ENCODE measurements at places on chromosomes 13 and 19.

DNA sequence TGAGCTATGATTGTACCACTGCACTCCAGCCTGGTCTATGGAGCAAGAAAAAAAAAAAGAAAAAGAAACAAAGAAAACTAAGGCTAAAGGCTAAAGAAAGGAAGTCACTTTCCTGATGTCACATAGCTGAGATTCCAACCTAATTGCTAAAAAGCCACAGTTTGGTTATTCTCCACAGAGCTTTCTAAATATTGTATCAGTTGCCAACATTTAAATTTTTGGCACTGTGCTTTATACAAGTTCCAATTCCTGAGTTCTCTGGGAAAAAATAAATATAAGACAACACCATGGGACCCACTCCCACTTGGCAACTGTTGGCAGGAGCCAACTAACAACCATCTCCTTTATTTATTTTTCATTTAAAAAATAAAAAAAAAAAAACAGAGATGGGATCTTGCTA is 11.2 kb upstream of the LYPD3 start:
- peak; percentile 88 for DNase-seq

- no peak for DNase-seq
Measured at GRCh38 chr19:51944798-51945552, 17.7 kb downstream of the ZNF613 start.

DNA sequence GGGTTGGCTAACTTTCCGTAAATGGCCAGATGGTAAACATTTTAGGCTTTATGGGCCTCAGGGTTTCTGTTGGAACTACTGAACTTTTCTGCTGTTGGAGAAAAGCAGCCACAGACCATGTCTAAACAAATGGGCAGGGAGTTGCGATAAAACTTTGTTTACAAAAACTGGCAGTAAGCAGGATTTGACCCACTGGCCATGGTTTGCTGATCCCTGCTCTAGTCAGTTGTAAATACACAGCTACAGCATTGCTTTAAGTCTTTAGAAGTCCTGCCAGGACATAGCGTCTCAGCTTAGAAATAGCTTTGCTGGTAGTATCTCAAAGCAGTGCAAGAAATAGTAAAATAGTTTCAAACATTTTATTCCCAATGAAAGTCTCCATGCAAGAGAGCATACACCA is 88.4 kb downstream of the NALCN start:
- DNase-seq = no peak

- peak; percentile 11 for DNase-seq
Measured at GRCh38 chr13:48131533-48131932, 36.6 kb upstream of the MED4 start.

DNA sequence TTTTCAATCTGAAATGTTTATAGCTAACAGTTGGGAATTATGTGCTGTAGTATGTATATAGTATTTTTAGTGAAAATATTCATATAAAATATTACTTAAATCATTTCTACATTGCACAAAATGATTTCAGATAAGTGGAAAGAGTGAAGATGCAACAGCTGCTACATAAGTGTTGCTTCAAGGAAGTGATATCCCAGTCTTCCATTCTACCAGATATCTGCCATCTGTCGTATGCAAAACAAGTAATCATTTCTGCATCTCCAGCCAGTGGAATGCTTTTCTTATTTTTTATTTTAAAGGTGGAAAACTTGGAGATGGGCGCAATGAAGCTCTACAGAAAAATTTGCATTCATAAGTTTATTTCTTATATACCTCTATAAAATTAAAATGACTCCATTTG is 152.5 kb upstream of the MAB21L1 start:
- no peak for DNase-seq

DNA sequence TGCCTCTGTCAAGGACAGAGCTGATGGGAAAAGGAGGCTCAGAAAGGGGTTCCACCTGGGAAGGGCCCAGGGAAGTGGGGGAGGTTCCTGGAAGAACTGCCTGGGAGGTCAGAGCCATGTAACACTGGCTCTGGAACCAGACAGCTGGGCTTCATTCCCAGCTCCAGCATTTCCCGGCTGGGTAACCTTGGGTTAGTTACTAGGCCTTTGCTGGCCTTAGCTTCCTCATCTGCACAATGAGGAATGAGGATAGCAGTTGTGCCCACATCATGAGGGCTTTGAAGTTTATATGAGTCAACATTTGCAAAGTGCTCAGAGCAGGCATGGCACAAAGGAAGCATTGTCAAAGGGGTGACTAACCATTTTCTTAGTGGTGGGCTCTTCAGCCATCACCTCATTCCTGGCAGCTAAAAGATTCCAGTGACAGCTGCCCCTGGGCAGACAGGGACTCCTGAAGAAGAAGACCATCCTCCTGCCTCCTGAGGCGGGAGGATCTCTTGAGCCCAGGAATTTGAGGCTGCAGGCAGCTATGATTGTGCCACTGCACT is 1.7 kb upstream of the DNAJB1 start:
- DNase-seq = peak; percentile 63

DNA sequence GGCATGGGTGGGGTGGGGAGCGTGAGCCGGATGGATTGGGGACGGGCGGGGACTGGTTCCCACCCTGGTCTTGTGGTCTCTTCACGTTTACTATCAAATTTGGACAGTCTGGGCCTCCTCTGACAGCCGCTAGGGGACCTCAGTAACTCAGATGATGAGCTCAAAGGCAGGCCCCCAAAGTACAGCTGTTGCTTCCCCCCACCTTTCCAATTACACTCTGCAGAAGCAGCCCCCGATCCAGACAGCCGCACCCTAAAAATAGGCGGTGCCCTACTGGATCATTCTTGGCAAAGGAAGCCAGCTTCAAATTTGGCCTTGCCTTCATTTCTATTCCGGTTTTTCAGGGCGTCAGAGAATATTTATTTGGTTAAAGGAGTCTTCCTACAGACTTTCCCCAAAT is 1.9 kb upstream of the FOXO1 start:
- DNase-seq = no peak

- no peak for DNase-seq
Measured at GRCh38 chr13:50214514-50214913, 199.3 kb downstream of the KCNRG start.
